ENCODE measurements at places on chromosomes 5 and 9.

GRCh38 chr9:131179561-131180219, 54.3 kb downstream of the NUP214 start:
- no peak for DNase-seq

DNA sequence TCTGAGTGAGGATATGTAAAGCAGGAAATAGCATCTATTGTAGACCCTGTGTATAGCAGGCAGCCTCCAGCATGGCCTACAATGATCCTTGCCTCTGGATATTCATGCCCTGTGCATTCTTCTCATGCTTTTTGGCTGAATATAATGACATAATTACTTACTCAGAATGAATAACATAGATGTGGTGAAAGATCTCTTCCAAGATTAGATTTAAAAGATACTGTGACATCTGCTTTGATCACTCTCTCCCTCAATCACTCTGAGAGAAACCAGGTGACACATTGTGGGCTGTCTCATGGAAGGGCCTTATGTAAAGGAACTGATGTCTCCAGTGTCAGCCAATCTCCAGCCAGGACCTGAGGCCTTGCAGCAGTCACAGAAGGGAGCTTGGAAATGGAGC, 376.7 kb downstream of the DNAH5 start:
- no peak for DNase-seq

GRCh38 chr5:76964060-76964459, 11.2 kb downstream of the CRHBP start:
- DNase-seq: no peak

DNA sequence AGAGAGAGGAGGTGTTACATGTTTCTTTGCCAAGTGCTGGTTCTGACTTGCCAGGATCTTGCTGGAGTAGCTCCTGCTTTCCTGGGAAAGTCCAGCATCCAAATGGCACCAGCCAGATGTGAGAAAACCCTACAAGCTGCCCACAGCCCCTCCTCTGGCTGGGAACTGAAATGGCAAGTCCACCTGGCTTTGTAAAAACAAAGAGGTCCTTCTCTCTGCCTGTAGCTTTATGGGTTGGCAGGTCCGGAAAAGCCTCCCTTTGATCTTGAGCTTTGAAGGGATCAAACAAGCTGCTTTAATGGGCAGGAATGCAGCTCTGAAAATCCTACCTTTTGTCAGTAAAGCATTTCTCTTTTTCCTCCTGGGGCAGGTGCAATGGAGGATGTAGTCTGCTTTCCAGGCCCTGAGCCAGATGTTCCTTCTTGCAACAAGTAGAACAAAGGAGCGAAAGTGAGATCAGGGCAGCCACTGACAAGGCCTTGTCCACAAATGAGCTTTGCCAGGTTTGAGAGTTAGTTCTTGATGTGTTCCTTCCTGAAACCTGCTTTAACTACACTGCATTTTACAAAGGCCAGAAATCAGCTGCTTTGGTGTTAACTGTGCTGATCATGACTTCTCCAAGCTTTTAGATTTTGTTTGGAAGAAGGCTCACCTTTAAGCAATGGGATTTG, 456.7 kb downstream of the ZNF608 start:
- DNase-seq: no peak

Measured in 8988T (cell line).